ENCODE measurements at places on chromosomes 4 and X.

DNA sequence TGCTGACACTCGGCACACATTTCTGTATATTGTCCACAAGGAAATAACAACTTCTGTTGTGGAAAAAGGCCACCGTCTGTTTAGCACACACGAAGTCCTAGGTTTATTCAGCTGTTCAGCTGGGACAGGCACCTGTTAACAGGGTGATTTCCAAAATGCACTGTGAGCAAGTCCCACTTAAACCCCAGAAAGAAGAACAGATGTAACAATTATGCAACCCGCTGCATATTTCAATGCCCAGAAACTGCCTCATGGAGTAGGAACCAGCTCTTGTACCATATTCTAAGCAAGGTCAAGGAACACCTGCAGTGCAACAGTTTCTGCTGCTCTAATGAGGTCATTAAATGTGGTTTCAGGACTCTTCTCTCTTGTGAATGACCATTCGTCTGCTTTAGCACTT, 77.1 kb downstream of the GEMIN8 start:
- no peak for DNase-seq

DNA sequence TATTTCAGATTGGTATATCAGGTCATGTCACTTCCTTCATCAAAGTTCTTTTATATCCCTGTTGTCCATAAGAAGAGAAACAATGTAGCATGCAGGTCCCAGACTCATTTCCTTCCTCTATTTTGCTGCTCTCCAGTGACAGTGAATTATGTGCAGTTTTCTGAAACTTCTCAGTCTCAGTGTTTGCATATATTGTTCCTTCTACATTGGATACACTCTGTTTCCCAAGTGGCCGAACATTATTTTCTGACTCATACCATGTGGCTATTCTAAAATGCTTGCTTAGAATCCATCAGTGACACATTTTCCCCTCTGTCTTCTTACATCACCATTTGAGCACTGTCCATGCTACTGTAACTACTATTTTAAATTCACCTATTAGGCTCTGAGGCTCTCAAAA, 305.7 kb downstream of the PDHA2 start:
- no peak for DNase-seq

DNA sequence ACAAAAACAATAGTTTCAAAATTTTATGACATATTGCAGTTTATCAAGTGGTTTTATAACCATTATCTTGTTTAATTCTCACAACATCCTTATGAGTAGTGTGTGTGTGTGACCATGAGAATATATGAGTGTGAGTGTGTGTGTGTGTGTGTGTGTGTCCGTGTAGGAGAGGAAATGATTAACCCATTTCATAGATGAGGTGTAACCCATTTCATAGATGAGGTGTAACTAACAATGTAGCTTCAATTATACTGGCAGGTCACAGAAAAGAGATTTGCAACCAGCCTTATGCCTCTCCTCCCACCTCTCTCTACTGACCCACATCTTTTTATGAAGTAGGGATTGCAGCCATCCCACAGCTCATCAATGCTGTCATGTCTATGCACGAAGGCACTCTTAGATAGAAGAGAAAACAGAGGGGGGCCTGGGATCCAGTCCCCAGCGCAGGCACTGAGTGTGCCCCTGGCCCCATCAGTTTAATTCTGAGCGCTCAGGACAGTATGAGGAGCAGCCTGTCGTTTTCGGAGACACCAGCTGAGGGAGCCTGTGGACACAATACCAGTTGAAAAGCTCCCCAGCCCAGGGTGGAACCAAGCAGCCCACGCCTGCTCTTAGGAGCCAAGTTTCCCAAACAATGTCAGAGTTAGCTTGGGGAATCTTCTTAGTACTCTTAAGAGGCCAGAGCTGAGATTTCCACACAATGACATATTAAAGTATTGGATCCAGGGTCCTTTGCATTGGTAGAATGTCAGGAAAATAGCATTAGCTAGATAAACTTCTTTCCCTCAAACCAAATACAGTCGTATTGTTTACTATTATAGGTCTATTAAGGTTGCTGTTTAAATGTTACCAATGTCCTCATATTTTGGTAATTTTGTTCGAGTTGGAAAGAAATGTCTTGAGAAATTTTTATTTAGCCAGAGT, 88.6 kb downstream of the PALLD start:
- peak; percentile 33 for DNase-seq

DNA sequence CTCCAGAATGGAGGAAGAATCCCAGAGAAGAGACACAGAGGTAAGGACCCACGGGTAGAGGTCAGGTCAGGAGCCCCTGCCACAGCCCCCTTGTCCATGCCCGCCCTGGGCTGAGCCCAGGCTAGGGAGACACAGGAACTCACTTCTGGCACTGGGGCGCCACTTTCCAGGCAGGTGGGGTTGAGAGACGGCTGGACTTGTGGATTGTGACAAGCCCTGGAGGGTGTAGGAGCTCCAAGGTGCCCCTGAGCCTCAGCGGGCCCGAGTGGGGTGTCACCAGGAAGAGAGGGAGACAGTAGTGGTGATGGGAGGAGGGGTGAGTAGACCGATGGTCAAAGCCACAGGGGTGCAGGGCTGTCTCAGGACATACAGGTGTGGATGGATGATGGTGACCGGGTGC, 58.9 kb downstream of the WFS1 start:
- no peak for DNase-seq

DNA sequence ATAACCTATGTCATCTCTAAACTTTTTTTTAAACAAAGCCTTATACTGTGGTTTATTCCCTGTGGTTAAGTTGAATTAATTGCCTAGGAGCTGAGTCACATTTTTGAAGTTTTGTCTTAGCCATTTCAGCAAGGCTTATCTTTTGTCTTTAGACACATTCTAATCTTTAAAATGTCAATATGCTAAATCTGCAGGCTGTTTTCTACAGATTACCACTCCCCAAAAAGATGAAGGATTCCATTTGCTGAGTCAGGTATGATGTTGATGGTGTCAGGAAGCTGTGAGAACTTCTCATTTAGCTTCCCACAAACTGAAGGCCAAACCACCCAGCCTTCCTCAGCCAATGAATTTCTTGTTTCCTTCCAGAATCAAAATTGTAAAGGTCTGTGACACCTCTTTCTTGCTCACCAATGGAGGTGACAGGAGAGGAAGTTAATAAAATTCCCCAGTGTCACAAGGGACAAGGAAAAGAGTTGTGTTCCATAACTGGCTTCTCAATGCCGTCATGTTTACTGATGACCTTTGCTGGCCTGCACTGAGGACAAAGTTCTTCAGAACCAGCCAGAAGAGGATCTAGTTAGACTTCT, 3.7 kb upstream of the CXCL6 start:
- DNase-seq: no peak

GRCh38 chrX:38000706-38001105, 5.6 kb upstream of the SYTL5 start:
- DNase-seq: no peak

DNA sequence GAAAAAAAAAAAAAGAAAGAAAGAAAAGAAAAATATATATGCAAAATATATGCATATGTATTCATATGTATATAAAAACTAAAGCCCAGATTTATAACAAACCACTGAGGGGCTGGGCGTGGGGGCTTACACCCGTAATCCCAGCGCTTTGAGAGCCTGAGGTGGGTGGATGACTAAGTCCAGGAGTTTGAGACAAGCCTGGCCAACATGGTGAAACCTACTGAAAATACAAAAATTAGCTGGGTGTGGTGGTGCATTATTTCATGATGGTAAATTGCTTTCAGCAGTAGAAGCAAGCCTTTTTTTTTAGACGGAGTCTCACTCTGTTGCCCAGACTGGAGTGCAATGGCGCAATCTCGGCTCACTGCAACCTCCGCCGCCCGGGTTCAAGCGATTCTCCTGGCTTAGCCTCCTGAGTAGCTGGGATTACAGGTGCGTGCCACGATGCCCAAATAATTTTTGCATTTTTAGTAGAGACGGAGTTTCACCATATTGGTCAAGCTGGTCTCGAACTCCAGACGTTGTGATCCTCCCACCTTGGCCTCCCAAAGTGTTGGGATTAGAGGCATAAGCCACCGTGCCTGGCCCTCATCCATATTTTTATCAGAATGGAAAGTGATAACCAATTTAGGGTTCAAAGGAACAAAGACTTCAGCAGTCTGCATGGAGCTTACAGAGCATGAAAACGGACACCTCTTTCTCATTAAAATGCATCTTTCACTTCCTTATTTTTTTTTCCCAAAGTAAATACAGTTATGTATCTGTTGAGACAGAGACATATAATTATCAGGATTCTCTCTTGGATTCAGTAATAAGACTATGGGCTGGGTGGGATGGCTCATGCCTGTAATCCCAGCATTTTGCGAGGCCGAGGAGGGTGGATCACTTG, 27.7 kb upstream of the MOB1B start:
- DNase-seq: no peak

GRCh38 chr4:75633846-75634245, 3.5 kb upstream of the CDKL2 start:
- no peak for DNase-seq

DNA sequence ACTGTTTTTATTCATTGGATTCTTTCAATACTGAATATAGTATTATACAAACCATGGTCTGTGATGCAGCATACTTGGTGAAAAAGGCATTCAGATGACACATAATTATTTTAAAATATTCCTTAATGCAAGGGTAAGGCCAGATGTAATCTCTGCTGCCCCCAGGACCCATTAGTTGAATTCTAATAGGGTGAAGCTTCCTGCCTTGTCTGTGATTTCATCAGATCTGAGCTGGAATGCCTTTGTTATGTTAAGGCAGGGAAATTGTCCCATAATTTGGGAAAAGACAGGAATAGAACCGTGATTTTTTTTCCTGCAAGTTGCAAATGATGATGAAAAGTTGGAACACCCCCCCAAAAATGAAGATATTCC, 26.1 kb downstream of the ZRSR2 start:
- DNase-seq: no peak

GRCh38 chrX:9329056-9329455, 135.8 kb upstream of the TBL1X start:
- DNase-seq: no peak

GRCh38 chrX:119887721-119888425, 7.8 kb upstream of the AKAP14 start:
- peak; percentile 20 for DNase-seq

DNA sequence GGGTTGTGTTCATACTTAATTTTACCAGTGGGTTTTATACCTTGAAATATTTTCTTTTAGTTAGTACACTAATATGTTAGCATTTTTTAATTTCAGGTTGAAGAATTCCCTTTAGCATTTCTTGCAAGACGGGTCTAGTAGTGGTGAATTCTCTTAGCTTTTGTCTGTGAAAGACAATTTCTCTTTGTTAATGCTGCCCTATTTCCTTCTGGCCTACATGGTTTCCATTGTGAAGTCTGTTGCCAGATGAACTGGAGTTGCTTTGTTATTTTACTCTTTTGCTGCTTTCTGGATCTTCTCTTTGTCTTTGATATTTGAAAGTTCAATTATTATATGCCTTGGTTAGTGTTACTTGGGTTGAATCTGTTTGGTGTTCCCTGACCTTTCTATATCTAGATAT, 25.0 kb upstream of the MTHFD2L start:
- no peak for DNase-seq

GRCh38 chr4:7815562-7815961, 124.1 kb downstream of the AFAP1 start:
- no peak for DNase-seq

GRCh38 chr4:6619116-6619465, 21.4 kb upstream of the MRFAP1 start:
- no peak for DNase-seq

DNA sequence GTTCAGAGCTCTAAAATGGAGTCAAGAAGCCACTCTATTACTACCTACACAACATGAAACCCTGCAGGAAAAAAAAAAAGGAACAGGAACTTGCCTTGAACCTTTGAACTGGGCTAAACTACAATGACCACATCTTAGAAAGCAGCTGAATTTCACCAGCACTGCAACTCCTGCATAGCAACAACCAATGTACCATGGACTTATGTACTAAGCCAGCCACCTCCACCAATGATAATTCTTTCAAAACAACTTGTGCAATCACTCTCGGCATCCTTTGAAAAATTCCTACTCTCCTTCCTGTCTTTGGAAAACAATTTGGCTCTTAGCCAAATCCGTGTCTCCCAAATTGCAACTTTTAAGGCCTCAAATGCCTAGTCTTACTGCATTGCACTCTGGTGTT, 26.8 kb upstream of the FMR1 start:
- no peak for DNase-seq
